ENCODE measurements at places on chromosomes 6 and 20.

DNA sequence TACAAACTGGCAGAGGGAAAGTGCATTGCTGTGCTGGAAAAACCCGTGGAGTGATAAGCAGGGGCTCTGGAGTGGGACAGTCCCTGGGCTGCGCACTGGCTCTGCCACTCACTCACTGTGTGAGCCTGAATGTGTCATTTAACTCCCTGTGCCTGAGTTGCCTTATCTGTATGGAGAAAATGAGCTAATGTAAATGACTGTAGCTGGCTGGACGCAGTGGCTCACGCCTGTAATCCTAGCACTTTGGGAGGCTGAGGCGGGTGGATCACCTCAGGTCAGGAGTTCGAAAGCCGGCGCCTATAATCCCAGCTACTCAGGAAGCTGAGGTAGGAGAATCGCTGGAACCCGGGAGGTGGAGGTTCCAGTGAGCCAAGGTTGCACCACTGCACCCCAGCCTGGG is 18.4 kb upstream of the RPN2 start:
- DNase-seq: no peak

DNA sequence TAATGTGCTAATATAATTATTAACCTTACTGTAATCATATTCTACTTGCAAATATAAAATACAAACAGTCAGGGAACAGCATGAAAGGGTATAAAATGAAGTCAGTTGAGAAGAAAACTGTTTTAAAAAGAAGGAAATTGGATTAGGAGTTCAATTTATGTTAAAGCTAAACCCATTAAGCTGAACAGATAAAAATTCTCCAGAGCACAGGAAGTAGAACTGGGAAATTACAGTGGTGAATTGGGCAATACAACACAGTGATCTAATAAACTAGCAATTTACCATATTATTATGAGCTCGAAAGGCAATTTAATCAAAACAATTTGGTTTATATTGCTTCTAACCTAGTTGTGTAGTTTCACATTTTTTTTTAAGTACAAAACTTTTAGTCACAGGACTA is 407.4 kb upstream of the RGS17 start:
- no peak for DNase-seq

GRCh38 chr6:129440691-129441090 is 269.3 kb downstream of the ARHGAP18 start:
- no peak for DNase-seq

DNA sequence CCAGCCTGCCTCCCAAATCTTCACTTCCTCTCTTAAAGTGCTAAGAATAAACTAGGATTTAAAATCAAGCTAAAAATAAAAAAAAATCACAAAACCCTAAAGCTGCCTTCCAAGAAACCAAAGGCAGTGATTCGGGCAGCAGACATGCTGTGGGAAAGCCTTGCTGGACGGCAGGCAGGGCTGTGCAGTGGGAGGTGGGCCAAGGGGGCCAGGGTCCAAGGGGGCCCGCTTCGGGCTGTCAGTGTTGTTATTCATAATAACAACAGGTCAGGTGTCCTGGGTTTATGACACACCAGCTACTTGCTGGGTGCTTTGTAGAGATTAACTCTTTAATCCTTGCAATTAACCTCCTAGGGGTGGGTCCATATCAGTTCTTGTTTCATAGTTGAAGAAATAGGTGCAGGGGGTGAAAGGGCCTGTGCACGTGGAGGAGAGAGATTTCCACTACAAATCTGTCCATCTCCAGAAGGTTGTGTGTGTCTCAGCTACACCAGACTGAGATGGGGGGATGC is 40.4 kb downstream of the CD40 start:
- DNase-seq: no peak

DNA sequence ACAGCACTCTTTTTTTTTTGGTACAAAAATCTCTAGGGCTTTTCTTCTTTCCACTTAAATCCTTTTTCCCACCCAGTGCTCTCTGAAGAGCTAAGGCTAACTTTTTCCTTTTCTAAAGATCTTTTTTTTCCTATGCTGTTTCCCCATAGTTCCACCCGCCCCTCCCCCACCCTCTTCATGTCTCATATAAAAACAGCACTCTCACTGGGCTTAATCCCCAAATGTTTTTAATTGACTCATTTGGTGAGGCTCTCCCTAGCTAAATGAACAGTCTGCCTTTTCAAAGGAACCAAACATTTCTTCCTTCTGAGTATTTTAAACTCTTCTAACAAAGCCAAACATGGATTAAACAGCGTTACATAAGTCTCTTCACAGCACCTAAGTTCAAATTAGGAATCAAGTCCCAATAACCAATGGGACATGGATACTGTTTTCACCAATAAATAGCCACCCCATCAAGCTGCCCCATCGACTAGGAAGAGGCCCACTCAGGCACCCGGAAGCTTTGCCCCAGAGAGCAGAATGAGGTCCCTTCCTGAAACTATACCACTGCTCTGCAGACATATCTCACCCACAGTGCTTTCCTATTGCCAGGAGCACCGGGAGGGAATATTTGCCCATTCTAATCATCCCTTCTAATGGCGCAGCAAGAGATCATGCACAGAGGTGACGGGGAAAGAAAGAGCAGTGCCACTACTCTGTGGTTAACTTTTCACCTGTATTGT is 63.7 kb downstream of the ATXN1 start:
- no peak for DNase-seq

DNA sequence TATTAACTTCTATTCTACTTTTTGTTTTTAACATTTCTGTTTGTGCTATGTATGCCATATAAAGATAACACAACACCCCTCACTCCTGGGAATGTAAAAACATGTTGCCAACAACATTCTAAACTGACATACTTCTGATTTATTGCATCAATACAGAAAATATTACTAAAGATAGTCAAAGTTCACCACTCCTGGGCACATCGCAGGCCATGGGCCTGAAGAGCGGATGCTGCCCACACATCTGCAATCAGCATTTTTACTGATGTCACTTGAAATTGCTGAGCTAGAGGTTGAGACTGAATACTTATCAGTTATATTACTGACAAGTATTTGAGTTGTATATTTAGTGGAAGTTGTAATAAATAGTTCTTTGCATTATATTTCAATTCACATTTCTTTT is 711.9 kb upstream of the EPHA7 start:
- DNase-seq: no peak

- no peak for DNase-seq
Observed at GRCh38 chr20:37979021-37979985, 54.0 kb downstream of the TTI1 start.

DNA sequence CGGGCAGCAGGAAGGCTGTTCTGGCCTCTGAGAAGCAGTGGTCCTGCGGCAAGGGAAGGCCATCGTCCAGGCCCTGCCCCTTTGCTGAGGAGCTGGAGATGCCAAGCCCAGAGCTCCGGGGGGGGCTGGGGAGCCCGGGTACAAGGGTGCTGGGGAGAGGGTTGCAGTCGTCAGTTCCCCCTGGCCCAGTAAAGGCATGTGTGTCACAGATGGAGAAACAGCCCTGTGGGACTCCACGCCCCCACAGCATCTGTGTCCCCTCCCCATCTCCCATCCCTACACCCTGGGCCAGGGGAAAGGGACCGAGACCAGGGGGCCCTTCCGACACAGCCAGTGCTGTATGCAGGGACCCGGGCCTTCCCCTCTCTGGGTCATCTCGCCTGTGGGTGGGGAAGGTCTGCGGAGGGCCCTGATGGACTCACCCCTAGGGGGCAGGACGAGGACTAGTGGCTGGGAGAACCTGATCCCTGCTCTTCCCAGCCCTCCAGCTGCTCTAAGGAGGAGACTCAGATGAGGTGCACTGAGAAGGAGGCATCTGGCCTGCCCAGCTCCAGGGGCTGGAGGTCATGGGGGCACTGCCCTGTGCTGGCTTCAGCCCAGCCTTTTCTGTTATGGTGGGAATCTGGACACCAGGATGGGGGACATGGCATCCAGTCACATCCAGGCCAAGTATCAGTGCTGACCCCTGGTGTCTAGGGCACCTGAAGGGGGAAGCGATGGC is 609 bp downstream of the MYL9 start:
- DNase-seq: no peak

- no peak for DNase-seq
Observed at GRCh38 chr6:147135211-147135681, 69.0 kb upstream of the STXBP5 start.

DNA sequence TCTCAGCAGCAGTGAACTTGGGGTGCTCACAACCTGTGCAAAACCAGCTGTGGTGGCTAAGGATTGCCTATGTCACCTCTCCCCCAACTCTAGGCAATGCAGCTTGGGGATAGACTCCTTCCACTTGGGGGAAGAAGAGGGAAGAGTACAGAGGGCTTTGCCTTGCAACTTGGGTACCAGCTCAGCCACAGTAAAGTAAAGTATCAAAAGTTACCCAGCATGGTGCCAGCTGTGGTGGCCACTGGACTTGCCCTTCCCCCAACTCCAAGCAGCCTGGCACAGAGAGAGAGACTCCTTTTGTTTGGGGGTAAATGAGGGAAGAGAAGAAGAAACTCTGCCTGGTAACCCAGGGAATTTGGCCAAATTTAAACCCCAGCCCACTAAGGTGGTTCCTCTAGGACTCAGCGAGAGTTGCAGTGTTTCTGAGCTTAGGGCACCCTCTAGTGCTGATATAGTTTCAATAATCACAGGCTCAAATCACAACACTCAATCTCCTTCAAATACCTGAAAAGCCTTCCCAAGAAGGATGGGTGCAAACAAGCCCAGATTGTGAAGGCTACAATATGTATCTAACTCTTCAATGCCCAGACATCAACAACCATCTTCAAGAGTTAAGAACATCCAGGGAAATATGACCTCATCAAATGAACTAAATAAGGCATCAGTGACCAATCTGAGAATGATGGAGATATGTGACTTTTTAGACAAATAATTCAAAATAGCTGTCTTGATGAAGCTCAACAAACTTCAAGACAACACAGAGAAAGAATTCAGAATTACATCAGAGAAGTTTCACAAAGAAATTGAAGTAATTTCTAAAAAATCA is 7.6 kb upstream of the DEFB129 start:
- DNase-seq: no peak

- DNase-seq: no peak
Observed at GRCh38 chr6:165615636-165616035, 47.4 kb downstream of the PDE10A start.

- no peak for DNase-seq
Observed at GRCh38 chr6:15608396-15608795, 54.4 kb downstream of the DTNBP1 start.

- DNase-seq: no peak
Observed at GRCh38 chr6:163017801-163018200, 290.0 kb downstream of the PACRG start.

DNA sequence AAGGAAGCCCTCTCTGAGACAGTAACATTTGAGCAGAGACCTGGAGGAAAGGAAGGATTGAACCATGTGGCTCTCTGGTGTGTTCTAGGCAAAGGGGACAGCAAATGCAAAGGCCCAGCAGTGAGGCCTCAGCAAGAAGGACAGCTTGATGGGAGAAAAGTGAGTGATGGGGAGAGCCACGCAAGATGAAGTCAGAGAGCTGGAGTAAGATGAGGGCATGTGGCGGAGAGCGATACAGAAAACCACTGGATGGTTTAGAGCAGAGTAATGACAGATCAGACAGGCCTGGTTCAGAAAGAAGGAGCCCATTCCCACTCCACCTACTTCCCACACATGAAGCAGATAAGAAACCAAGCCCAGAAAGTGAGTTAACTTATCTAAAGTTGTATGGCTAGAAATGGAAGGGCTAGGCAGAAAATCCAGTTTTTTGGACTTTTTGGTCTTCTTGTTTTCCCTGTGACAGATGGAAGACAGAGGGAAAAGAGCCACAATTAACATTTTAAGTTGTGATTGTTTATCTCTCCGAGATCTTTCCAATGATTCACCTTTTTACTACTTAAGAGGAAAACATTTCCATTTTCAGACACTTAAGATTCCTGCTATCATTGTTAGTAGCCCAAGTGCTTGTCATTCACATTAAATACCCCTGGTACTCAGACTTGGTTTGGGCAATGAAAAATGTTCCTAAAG is 723 bp upstream of the SNPH start:
- DNase-seq: no peak

DNA sequence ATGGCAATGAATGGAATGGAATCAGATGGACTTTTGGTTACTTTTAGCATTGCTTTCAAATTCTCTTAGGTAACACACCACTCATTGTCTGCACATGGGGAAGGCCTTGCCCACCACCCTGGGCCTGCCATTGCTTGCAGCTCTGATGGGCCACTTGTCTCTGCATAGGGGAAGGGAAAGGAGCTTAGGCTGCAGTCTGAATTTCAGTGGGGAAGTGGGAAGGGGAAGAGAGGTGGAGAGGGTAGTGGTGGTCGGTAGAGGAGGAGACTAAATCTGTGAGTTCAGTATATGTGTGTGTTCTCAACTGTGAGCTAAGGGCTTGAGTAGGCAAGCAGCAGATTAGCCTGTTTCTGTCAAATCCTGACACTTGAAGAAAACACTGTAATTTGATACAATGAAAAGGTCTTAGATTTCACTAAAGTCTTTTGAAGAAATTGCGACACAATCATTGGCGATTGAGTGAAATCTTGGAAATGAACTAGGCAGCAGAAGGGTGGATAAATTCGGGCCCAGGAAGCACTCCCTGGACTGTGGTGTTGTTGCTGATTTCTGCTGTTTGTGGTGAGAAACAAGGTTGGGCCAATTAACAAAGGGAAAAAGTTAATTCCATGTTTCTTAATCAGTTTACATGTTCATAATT is 80.6 kb downstream of the OTOR start:
- no peak for DNase-seq

GRCh38 chr6:17957086-17957485 is 30.3 kb downstream of the KIF13A start:
- no peak for DNase-seq

GRCh38 chr6:4100655-4101054 is 21.7 kb upstream of the FAM217A start:
- DNase-seq: no peak

DNA sequence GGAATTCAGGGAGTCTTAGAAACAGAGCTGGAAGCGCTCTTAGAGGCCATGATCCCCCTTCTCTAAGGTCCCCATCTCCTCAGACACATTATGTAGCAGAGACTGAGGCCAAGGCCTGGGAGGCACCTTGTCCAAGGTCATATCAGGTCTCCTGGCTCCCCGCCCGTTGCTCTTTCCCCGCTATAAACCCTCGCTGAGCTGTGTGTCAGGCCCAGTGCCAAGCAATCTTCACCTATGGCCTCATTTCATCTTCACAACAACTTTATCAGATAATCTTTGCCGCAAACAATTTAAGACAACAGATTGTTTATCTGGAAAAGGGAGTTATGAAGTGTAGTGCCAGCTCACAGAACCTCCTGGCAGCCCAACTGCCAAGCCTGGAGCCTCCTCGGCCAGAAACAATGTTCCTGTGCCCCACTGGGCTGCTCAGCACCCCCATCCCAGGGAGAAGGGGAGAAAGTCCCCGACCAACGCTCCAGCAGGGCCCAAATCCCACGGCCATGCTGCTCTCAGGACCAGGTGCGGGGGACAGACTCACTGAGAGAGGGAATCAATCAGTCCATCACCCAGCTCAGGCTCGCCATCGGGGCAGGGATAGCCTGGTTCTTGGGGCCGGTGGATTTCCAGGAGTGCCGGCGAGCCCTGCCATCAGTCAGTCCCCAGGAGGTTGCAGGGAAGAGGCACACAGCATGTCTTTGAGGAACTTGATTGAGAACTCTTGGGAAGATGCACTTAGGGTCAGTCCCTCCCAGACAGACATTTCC is 16.9 kb upstream of the FANCE start:
- no peak for DNase-seq

GRCh38 chr6:20440296-20440695 is 38.6 kb downstream of the E2F3 start:
- DNase-seq: no peak
